ENCODE measurements at places on chromosomes 2 and 18.
A peak's percentile ranks its signal among the peaks of the same experiment; 100 is the strongest.

- DNase-seq, result peak; percentile 90
Measured at GRCh38 chr2:197499594-197500502, at the start of the genes HSPD1 and HSPE1. Gene HSPD1, minus strand, starts transcription at chr2:197499840. Its CDS starts 992 bp downstream, at chr2:197498848. Gene HSPE1, plus strand, starts transcription at chr2:197500379. Its CDS starts 58 bp downstream, at chr2:197500437.

GRCh38 chr2:110717734-110718133, 14.6 kb upstream of the ACOXL start:
- DNase-seq, result no peak

DNA sequence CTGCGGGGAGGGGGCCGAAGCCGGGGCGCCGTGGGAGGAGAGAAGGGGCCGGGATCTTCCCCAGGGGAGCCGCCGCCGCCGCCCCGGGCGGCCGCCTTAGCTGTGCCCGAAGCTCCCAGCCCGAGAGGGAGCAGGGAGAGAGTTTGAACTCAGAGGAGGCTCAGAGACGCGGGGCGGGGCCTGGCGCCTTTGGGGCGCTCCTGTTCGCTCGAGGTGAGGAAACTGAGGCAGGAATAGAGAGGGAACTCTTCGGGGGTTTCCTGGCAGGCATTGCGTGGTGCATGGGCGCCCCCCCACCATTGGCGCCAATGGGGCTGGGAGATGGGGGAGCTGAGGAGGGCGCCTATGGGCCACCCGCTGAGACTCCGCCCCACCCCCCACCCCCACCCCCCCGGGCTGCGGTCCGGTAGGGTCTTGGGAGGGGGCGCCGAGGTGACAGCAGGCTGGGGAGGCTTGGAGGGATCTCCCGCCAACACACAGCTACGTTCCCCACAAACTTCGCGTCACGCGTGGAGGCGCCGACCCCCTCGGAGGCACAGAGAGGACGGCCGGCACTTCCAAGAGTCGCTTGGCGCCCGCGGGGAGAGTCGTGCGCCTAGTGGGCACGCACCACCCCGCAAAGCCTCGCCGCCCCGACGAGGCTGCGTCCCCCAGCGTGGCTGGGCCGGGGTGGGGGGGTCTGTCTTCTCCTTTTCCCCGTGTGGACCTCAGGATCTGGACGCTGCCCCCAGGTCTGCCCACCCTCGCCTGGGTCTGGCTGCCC, 680 bp downstream of the CTDSP1 start:
- DNase-seq, result no peak

- DNase-seq, result no peak
Measured at GRCh38 chr2:203532957-203533658, 2.0 kb downstream of the RAPH1 start.

- DNase-seq, result no peak
Measured at GRCh38 chr2:212154477-212154878, 384.1 kb downstream of the ERBB4 start.

DNA sequence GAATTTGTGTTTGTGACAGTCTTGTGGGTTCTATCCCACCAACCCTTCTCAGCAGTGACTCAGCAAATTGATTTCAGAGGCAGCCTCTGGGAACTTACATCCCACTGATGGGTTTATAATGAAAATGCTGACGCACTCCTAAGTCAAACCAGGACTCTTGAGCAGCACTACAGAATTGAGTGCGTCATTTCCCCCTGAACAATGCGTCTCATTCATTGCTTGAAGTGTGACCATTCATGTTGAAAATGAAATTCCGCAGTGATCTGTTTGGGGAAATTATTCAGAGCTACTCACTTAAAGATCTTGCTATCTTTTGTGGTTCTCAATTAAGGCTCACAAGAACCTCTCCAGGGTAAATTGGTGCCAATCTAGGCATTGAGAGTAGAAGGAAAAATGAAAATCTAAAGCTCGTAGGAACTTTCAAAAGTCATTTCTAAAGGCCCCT, 417.7 kb upstream of the SLC14A2 start:
- no peak for DNase-seq

- no peak for DNase-seq
Measured at GRCh38 chr2:161130354-161130753, 29.9 kb upstream of the TANK start.

- DNase-seq, result no peak
Measured at GRCh38 chr2:154908327-154908726, 209.8 kb downstream of the KCNJ3 start.

- no peak for DNase-seq
Measured at GRCh38 chr2:122960759-122961641, 1064.1 kb upstream of the CNTNAP5 start.

DNA sequence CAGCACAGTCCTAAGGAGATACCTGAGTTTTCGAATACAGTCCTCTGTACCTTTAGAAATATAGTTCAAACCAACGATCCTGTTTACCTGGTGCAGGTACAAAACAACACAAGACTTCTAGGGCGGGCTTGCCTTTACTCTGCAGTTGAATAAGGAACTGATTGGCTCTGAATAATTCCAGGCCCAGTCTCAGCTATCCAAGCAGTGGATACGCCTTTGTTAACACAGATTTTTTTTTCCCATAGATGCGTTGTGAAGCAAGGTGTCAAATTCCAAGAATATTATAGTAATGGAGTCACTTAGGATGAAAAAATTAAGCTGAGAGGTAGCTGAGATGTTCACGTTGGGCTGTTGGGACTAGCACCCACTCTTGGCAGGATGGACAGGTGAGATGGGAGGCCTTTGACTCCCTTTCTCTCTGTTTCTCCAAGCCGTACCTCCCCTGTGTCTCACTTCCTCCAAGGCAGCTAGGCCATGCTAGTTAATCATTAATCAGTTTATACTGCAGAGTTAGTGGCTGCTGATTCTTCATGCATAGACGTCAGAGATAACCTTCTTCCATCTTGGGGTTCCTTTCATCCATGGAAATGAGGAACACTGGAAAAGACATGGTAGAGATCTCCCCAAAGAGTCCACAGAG, 380.8 kb upstream of the ACVR2A start:
- no peak for DNase-seq

DNA sequence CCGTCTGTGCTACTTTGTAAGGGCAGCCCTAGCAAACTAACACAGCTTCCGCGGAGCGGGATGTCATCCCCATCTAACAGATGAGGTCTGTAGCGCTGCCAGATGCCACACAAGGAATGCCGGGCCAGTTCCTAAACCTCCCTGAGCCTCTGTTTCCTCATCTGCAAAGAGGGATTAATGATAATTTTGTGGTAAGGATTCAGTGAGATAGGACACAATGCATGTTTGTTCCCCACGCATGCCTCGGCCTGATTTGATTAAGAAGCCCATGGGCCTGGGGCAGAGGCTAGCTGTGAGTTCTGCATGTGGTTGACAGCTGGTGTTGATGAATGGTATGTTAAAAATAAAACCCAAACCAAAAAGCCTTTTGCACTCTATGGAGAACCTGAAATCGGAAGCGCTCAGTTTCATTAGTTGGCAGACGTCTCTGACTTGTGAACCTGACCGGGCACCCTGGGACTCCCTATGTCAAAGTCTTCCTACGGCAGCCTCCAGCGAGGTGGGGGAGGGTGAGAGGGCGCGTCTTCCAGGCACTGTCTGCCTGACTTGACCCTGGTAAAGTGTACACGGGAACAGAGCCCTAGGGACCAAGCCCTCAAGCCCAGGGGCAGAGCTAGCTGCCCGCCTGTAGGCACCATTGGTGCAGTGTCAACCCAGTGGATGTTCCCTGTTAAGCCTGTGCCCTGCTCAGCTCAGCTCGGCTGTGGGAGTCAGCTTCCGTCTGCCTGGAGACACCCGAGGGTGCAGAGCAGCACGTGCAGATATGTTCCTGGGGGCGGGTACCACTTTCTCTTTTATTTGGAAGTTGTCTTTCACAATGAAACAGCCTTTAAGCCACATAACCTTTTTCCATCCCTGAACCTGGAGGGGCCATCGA, 14.8 kb upstream of the INHBB start:
- no peak for DNase-seq

- DNase-seq, result no peak
Measured at GRCh38 chr18:37489998-37490397, 75.6 kb downstream of the CELF4 start.

GRCh38 chr2:63488118-63488713, 100.1 kb downstream of the WDPCP start:
- DNase-seq, result no peak

GRCh38 chr18:52312346-52312745, 27.7 kb upstream of the DCC start:
- no peak for DNase-seq

DNA sequence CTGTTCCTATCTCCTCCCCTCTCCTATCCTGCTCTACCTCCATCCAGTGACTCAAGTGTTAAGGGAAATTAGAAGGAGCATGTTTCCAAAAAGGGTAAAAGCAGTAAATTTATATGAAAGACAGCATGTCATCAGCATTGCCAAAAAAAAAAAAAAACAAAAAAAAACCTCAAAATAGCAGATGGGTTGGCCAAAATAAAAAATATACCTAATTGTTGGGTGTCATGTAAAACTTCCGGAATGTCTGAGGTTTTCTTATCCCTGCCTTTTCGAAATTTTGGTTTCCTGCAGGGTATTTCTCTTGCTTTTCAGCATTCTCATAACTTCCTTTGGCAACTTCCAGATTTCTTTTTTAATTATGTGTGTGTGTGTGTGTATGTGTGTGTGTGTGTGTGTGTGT, 241.6 kb upstream of the FN1 start:
- DNase-seq, result no peak

- DNase-seq, result no peak
Measured at GRCh38 chr2:67881816-67882215, 181.0 kb downstream of the C1D start.

GRCh38 chr2:137771064-137771463, 193.2 kb upstream of the HNMT start:
- DNase-seq, result no peak

GRCh38 chr2:54271843-54272627, 16.0 kb upstream of the TSPYL6 start:
- DNase-seq, result no peak

- DNase-seq, result no peak
Measured at GRCh38 chr18:44696892-44697291, 16.2 kb downstream of the SETBP1 start.

DNA sequence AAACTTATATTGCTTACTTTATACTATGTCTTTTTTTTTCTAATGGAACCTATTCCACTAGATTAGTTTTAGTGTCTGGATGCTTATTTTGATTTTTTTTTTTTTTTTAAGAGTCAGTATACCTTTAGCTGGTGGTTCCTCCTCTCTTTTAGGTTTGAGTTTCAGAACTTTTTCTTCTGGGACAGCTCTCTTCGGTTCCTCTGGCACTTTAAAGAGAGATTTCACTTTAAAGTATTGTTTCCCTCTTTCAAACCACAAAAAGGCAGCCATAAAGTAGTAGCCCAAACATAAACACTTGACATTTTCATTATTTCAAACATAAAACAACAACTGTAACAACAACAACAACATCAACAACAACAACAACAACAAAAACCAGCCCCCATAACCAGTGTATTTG, 123.3 kb downstream of the TTN start:
- DNase-seq, result no peak

DNA sequence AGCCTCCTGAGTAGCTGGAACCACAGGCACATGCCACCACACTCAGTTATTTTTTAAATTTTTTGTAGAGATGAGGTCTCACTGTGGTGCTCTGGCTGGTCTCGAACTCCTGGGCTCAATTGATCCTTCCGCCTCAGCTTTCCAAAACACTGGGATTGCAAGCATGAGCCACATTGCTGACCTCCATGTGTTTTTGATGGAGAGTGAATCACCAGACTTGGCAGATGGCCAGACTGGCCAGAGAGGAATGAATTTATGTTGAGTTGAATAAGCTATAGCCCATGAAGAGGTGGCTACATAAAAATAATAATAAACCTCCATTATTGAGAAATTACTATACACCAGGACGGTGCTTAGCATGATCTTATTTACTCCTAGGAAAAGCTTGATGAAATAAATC, 91.5 kb downstream of the MREG start:
- DNase-seq, result no peak

DNA sequence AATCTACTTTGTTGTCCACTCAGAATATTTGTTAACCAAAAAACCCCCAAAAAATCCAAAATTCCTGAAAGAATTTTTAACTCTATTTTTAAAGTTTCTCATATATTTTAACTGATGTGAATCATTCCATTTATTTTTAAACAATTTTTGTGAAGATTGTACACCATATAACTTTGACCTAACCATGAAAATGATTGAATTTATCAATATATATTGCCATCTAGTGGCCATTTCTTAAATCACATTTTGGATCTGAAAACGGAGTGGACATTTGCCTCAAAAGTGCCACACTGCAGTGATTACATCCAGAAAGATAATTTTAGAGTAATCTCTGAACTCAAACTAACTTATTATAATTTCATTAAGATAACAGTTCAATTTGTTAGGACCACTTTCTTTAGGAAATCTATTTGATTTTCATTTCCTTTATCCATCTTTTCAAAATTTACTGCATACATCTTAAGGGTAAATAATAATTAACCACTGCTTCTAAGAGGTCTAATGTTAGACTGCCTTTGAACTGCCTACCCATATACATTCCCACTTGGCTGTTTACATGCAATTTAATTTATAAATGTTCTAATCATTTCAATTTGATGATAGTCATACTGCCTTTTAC, 71.1 kb downstream of the DSC3 start:
- no peak for DNase-seq

GRCh38 chr2:84776011-84776410, 104.9 kb downstream of the TRABD2A start:
- DNase-seq, result no peak

GRCh38 chr18:3611313-3612090, 161.5 kb downstream of the TGIF1 start:
- DNase-seq, result no peak

DNA sequence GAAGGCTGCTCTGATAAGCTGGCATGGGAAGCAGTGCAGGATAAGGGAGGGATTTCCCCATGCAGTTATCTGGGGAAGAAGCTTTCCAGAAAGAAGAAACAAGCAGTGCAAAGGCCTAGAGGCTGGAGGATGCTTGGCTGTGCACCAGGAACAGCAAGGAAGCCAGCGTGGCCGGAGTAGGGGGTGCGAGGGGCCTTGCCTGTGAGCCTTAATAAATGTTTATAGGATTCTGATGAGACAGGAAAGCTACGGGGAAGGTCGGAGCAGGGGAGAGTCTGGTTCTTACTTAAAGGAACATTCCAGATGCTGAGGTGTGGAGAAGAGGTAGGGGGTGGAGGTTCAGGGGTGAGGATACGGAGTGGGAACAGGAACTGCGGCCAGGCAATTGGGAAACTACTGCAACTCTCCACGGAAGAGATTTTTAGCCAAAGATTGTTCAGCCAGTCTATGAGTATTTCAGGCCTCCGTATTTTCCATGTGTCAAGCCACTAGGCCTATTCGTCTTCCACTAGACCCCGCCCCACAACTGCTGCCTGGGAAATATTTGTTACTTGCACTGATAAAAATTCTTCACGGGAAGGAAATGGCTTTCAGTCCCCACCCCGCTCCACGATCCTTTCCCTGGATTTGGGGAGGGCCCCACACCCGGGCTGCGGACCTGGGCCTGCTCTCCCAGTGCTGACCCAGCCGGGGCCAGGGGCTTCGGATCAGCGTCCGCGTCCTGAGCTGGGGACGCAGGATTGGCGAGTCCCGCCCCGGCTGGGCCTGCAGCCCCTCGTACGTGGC, 516 bp downstream of the EIF2AK2 start:
- peak; percentile 6 for DNase-seq

All from stimulated activated CD8-positive, alpha-beta memory T cell treated with anti-CD3 and anti-CD28 coated beads, Interleukin-15, amount 100 ng/mL, for 24 hours (primary cell).